Umbilical cord (tissue), 2 donors: ENCODE measurements at places on chromosomes 11 and 22. TPM values are rescaled to one million over a fixed set of nuclear protein-coding genes. Genes with fewer than 3 reads are reported as not detected.
A peak's percentile ranks its signal among the peaks of the same experiment; 100 is the strongest.

The RBFOX2 gene
- total RNA-seq = 203 TPM

DNA sequence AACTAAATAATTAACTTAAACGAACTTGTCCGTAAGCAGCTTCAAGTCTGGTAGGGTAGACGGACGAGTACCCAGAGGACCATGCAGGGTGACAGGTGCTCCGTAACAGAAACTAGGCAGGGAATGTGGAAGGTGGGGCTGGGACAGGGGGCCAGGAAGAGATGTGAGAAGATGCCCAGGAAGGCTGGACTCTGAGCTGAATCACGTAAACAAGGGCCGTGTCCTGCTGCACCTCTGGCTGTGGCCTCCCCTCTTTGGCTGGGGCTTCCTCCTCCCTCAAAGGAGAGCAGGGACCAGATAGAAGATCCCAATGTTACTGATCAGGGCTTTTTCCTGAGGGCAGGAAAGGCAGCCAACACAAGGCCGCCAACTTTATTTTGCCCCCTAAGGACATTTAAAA, 47.9 kb downstream of the PACSIN2 start:
- DNase-seq = no peak

The RNF214 gene
- 10.8 TPM for total RNA-seq

The PUS3 gene
- total RNA-seq = 22.6 TPM

GRCh38 chr11:115067471-115067870, 389.1 kb downstream of the NXPE2 start:
- DNase-seq = peak; percentile 7

GRCh38 chr11:119624629-119625028, 104.4 kb downstream of the NECTIN1 start:
- no peak for DNase-seq

The A4GALT gene
- total RNA-seq = 14.2 TPM

DNA sequence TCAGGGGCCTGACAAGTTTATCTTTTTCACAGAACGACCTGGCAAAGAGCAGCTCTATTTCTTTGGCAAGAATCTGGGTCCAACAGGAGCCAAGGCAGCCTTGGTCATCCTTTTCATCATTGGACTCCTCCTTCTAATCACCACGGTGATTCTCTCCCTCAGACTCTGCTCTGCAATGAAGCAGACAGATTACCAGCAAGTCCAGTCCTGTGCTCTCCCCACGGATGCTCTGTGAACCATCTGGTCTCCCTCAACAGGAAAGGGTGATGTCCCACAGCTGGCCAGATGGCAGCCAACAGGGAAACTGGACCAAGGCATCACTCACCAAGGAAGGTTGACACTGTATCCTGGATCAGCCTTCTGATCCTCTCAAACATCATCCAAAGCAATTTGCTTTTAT, 17.0 kb upstream of the PANX1 start:
- DNase-seq = peak; percentile 12

The MRGPRX3 gene
- total RNA-seq = not detected

DNA sequence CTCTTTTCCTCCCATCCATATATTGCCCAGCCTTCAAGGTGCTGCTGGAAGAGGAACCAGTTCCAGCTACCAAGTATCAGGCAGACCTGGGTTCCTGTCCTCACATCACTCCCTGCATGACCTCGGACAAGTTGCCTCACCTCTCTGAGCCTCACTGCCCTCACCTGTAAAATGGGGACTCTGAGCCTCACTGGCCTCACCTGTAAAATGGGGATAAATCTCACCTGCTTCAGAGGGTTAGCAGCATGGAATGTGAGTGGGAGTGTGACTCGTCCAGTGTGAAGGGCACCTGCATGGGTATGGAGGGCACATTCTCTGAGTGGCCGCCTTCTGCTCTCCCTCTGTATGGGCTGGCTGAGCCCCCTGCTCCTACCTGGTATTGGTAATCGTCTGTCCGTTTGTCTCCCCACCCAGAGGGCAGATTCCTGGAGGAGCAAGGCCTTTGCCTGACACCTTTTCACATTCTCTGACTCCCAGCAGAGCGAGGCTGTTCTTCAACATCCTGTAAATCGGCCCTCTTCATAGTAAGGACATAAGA, 3.7 kb downstream of the GRIK4 start:
- DNase-seq = no peak

The GDPD5 gene
- 54.4 TPM for total RNA-seq

GRCh38 chr11:95245581-95245980, 14.6 kb upstream of the SESN3 start:
- DNase-seq = no peak

DNA sequence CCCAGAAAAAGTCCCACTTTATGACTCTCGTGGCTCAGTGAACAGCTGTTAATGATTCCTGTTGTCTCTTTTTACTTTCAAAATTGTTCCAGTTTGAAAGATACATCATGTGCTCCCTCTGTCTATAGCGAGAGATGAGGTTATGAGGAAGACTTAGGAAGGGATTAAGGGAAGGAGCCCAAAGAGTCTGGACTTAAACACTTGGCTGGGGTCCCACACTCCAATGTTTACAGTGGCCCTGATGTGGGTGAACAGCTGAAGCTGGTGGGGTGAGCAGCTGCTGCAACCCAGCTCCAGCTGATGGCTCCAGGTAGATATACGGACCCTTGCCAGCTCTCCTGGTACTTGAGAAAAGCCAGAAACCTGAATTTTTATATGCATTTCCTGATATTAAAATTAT, 84.5 kb upstream of the PLET1 start:
- DNase-seq = peak; percentile 81

DNA sequence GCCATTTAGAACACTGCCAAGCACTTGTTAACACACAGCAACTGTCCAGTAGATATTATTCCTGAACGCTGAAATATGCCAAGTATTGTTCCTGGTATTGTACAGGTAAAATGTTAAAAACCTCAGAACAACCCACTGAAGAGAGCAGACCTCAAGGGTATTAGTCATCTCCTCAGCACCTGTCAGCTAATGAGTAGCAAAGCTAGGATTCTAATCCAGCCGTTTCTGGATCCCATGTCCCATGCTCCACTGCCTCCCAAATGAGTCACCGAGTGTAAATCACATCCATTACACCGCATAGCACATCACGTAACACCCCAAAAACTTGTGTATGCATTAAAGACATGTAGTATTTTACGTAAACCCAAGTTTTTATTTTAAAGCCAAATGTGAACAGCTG, 705.4 kb upstream of the TENM4 start:
- DNase-seq = no peak

GRCh38 chr11:62487136-62487535, 59.5 kb downstream of the AHNAK start:
- DNase-seq = no peak
